NCI-H1092 treated with DMSO at 0.1 percent for 48 hours (cell line): ENCODE measurements at places on chromosomes 5 and 9.

DNA sequence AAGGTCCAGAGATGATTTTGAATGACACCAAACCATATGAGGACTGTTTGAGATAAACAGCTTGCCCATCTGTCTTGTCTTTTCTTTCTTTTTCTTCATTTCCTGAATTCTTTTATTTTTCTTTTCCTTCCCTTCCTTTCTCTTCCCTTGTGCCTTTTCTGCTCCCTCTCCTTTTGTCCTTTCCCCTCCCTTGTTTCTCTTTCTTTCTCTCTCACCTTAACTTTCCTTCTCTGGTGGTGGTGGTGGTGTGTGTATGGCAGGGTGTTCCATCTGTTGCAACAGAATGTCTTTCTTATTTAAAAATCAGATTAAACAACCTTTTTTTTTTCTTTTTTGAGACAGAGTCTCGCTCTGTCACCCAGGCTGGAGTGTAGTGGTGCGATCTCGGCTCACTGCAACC lies 3.8 kb upstream of the PDCL start:
- no peak for DNase-seq

DNA sequence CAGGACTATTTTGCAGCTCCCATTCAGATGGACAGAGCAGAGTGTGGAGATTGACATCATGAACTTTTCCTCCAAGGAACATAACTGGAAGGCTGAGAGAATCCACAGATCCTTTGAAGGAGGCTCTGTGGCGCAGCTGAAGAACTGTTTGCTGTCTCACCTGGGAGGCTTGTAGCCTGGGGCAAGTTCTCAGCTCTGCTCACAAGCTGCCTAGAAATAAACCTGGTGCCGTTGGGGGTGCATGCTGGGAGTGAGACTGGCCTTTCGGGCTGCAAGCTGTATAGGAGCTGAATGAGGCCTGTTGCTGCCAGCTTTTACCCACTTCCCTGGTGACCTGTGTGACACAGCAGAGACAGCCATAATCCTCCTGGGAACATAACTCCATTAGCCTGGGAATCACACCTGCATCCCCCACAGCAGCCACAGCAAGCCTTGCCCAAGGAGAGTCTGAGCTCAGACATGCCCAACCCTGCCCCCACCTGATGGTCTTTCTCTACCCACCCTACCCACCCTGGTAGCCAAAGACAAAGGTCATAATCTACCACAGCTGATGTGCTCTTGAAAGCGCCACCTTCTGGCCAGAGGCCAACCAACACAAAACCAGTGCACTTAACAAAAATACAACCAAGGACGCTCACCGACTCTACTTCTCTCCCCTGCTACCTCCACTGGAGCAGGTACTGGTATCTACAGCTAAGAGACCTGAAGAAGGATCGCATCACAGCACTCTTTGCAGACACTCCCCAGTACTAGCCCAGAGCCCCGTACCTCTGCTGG lies 205.1 kb upstream of the MRPS30 start:
- DNase-seq = no peak

- no peak for DNase-seq
Measured at GRCh38 chr9:103981912-103982311, 112.2 kb upstream of the SMC2 start.

DNA sequence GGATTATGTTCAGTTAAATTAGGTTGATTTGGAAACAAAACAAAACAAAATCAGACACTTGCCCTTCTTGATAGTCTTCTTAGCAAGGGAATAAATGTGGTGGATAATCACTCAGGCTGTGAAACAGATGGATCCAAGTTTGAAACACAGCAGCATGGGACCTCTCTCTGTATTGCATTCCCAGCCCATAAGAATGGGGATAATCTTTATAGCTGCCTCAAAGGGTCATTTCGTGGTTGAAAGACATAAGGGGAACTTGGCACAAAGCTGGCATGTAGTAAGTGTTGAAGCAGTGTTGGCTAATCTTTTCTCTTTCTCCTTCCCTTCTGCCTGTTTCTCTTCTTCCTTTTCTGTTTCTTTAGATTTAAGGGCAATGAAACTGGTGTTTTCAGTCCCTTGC lies 333.9 kb upstream of the TLE4 start:
- no peak for DNase-seq

DNA sequence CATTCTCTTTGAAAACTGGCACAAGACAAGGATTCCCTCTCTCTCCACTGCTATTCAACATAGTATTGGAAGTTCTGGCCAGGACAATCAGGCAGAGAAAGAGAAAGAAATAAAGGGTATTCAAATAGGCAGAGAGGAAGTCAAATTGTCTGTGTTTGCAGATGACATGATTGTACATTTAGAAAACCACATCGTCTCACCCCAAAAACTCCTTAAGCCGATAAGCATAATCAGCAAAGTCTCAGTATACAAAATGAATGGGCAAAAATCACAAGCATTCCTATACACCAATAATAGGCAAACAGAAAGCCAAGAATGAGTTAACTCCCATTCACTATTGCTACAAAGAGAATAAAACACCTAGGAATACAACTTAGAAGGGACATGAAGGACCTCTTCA lies 21.0 kb upstream of the EPB41L4A start:
- DNase-seq = no peak

DNA sequence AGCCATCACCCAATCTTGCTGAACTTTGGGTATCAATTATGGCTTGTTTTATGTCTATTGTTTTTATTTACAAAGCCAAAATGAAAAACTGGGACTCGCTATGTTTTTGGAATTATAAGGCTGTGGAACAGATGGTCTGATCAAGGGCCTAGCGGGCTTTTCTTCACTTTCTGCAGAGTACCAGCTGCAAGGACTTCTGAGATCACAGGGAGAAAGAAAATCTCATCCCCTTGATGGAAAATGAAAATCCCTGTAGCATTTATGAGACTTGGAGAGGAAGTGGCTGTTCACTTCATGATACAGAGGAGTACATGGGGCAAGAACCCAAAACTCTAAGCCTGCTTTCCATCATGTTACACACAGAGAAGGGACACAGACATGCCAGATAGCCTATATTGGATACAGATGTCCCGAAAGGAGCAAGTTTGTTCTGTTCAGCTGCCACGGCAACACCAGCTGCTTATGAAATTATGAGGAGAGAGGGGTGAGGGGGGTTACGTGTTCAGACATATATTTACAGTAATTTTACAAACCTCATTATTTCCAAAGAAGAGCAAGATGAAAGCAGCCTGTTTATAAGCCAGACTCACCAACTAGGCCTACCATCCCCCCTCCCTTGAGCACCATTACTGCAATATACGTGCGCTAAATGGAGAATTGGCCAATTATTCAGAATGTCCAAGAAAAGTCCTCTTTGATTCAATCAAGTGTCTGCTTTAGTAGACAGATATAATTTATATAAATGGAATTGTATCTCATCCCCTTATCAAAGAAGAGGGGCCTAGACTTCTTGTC lies 220.0 kb downstream of the MARCHF11 start:
- DNase-seq = no peak

DNA sequence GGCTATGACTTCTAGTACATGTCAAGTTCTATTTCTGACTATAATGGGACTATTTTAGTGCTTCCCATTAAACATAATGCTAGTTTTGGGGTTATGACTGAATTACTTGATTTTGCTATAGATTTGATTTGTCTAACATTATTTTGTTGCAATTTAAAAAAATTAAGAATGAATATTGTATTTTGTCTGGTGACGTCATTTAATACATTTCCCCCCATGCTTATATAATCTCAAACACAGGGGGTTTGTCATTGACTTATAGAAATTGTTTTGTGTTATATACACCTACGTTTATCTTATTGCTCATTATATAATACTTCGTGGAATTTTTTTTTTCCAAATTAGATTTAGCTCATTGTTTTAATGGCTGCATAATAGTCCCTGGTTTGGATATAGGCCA lies 270.3 kb upstream of the VLDLR start:
- DNase-seq = no peak

- DNase-seq = no peak
Measured at GRCh38 chr5:124819201-124819600, 72.8 kb upstream of the ZNF608 start.

DNA sequence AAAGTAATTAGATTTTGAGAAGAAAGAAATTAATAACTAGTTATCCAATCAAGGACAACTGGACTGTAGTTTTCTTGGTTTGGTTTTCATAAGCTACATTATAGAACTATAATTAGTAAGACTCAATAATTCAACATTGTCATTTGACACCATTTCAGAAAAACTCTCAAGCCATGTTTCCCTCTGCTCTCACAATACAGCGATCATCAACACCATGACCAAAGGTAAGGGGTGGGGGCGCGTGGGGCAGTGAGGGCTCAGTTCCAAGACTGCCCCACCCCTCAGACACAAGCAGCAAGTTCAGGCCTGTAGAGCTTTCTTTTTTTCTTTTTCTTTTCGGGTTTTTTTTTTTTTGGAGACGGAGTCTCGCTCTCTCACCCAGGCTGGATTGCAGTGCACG lies 6.4 kb downstream of the CMBL start:
- peak; percentile 53 for DNase-seq

DNA sequence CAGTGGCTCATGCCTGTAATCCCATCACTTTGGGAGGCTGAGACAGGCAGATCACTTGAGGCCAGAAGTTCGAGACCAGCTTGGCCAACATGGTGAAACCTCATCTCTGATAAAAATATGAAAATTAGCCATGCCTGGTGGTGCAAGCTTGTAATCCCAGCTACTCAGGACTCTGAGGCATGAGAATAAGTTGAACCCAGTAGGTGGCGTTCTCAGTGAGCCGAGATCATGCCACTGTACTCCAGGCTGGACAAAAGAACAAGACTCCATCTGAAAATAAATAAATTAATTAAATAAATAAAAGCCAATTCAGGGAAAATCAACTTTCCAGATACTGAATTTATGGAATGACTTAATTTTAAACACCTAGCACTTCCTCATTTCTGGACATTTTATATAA lies 1722.1 kb downstream of the MAT2B start:
- DNase-seq = no peak

DNA sequence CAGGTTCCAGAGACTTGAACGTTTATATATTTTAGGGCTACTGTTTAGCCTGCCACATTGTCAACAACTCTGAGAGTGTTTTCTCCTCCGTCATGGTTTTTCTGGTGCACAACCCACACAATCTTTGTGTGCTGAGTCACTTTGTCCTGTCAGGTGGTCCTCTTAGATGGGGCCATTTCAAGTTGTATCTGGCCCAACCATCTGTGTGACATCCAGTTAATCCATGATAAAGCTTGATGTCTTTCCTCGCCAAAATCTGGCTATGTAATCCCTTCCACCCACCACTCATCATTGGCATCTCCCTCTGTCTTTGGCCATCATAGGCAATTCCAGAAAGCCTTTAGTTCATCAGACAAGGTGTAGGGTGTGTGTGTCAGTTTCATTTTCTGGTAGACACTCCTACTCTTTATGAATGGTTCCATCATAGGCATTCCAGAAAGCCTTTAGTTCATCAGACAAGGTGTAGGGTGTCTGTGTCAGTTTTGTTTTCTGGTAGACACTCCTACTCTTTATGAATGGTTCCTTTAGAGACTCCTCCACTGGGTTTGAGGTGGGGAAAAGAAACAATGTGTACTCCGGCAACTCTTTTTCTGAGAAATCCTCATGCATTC lies 282.0 kb upstream of the ACTBL2 start:
- DNase-seq = no peak

- no peak for DNase-seq
Measured at GRCh38 chr9:90457386-90458190, 185.0 kb downstream of the DIRAS2 start.

DNA sequence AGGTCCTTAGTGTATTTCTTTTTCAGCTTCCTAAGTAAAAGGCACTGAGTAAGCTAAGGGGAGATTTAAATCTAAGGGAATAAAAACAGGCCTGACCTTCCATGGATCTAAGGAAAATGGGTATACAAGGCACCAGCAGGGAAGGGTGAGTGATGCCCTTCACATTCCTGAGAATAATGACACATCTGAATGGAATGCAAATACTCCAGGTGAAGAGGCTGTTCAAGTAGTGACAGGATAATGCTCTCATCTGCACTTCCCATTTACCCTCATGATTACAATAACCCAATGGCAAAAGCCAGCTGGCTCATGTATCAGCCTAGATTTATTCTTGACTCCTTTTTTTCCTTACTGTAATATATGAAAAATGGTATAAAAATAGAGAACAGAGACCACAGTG lies 216.2 kb upstream of the ACTBL2 start:
- no peak for DNase-seq

DNA sequence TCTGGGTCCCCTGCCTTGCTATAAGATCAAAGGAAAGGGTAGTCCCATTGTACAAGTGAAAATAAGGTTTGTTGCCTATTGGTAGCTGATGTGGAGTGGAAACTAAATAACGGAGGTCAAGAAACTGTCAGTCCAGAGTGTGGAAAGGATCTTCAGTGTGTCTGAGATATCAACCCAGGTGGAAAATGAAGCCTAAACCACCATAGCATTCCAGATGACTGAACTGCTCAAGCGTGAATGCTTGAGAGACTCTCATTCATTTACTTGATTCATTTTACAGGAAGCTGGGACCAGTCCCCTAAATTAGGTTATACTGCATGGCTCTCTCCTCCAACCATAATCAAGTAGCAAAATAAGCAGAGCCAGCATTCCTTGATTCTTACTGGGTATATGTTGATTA lies 116.0 kb upstream of the SLC28A3 start:
- DNase-seq = no peak

GRCh38 chr5:175253597-175253996 lies 190.4 kb downstream of the DRD1 start:
- DNase-seq = no peak

DNA sequence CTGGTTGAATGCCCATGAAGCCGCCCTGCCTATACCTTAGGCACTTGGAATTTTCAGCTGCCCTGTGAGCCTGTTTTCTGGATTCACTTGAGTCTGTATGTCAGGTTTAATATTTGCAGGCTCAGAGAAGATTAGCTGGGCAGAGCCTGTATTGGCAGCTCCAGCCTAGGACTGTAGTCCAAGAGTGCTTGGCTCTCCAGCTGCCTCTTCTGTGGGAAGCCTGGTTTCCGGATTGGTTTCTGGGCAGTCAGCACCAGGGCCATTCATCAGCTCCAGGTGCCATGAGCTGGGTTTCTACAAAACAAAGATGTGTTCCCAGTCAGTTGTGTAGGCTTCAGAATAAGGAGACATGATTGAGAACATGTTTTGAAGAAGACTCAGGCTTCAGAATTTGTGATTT lies 90.1 kb downstream of the ARHGAP26 start:
- no peak for DNase-seq

DNA sequence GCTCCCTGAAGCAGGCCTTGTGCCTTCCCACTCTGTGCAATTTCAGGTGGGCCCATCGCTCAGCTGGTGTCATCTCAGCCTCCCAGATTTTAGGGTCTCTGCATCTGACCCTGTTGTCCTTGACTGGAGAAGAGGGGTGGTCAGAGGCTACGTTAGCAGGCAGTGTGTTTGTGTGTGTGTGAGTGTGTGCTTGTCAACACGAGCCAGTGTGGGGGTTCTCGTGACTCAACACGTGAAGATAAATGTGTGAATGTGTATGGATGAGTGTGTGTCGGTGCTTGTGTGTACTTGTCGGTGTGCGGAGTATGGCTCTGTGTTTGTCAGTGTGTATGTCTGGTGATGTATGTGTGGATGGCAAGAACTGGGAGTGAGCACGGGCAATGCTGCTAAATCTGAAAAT lies 142.6 kb upstream of the KLF4 start:
- no peak for DNase-seq

DNA sequence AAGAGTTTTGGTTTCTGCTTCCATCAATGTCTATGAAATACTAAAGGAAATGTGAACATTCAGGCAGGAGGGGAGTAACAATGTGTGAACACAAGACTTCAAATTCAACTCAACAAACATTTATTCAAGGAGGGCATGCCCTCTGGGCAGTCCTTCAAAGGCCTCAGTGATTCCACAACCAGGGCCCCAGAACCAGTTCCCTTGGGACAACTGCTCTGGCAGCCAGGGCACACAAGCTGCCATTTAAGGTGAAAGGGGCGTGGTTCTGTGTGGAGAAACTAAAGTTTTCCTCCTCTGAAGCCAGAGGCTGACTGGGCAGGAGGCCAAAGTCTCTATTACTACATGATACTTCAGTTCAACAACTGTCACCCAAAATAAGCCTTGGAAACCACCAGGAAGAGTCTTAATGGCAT lies 3.2 kb downstream of the RBM18 start:
- no peak for DNase-seq
